Vagina (tissue), 2 donors: ENCODE measurements at places on chromosomes 16 and 17.

- no peak for DNase-seq
Measured at GRCh38 chr17:15380446-15380845, 39.0 kb upstream of the TEKT3 start.

DNA sequence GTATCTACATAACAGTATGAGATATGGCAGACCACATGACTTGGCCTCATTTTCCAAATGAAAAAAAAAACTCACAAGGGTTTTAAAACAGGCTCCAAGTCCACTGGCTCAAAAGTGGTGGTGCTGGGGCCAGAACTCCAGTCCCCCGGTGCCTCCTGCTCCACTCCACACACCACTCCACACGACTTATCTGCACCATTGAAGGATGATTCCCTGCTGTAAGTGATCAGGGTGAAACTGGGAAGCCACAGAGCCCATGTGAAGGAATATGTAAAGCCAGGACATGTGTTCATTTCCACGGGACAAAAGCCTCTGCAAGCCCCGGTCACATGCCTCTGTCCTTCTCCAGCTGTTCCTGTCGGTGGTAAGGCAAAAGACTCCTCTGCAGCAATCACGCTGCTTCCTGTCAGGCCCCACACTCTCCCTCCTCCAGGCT lies 97.2 kb downstream of the ZNF18 start:
- DNase-seq, result no peak

DNA sequence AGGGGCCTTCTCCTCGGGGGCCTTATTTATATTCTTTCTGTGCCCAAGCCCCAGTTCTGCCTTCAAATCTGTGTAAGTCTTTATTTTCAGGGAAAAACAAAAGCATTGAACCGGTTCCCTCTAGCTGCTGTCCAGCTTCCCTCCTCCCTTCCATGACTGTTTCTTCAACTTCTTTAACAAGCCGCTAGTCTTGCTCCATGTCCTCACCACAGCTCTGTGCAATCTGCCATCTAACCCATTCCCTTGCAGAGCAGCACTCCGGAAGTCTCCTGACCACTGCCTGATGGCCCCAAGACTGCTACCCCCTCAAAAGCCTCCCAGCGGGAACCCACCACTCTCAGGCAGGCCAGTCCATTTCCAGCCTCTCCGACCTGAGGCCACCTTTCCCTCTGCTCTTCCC lies 16.9 kb downstream of the EMC8 start:
- DNase-seq, result no peak

- no peak for DNase-seq
Measured at GRCh38 chr16:54792811-54793210, 137.9 kb upstream of the IRX5 start.

- no peak for DNase-seq
Measured at GRCh38 chr16:87733190-87733589, 32.6 kb downstream of the KLHDC4 start.

DNA sequence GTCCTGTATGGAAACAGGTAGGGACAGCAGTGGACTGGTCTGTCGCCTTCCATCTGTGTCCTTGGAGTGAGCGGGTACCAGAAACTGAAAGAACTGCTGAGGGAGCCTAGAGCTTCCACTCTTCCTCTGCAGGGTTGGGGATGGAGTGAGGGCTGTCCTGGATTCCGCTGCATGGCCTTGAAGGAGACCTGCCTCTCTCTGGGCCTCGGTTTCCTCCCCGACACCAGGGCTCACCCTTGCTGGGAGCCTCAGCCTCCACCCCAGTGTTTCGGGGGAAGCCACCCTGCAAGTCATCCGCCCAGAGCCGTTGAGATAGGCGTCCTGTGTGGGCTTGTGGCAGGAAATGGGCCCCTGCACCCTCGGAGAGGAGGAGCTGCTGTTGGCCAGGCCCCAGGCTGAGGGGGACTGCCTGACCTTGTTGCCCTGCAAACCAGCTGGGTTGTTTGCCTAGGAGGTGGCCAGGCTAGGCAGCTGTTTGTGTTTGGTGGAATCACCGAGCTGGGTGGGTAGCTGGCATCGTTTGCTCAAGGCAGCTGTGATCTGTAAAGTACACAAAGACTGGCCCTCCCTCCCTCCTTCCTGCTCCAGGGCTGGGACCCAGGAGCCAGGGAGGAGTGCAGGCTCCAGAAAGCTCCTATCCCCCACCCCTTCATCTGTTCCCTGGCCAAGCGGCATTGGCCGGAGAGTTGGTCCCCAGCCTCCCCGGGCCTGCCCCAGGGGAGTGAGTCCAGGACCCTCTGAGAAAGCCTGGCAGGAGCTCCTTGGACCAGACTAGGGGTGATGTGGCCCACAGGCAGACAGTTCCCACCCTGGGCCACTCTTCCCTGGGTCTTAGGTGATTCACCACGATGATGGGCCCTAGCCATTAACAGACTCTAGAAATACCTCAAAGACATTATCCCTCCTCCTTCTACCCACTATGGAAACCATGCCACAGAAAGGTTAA lies 1.3 kb downstream of the RAB37 start:
- DNase-seq, result no peak

DNA sequence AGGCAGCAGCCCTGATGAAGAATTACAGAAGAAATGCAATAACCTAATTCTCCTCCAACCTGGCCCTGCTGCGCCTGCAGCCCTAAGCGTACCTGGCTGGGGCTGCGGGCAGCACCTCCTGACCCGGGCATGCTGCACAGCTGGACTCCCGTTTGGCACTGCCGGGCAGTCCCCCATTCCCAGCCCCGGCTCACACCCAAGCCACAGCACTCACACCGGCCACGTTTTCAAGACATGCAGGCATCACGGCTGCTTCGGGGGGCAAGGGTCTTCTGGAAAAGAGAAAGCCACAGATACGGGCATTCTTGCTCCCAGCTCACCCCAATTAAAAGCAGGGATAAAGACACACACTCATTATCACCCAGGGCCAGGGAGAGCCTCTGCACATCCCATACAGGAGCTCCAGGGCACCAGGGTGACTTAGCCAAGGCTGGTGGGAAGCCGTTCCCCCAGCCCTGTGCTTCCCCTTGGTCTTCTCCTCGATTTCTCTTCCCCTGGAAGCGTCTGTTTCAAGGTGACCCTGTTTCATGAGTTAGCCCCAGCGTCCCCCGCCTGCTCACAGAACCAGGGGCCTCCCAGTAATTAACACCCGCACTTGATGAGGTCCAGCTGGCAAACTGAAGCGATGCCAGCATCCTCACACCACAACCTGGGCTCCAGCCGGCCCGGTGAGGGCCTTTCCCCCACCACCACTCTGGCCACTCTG lies 216.7 kb downstream of the C16orf78 start:
- DNase-seq, result no peak

DNA sequence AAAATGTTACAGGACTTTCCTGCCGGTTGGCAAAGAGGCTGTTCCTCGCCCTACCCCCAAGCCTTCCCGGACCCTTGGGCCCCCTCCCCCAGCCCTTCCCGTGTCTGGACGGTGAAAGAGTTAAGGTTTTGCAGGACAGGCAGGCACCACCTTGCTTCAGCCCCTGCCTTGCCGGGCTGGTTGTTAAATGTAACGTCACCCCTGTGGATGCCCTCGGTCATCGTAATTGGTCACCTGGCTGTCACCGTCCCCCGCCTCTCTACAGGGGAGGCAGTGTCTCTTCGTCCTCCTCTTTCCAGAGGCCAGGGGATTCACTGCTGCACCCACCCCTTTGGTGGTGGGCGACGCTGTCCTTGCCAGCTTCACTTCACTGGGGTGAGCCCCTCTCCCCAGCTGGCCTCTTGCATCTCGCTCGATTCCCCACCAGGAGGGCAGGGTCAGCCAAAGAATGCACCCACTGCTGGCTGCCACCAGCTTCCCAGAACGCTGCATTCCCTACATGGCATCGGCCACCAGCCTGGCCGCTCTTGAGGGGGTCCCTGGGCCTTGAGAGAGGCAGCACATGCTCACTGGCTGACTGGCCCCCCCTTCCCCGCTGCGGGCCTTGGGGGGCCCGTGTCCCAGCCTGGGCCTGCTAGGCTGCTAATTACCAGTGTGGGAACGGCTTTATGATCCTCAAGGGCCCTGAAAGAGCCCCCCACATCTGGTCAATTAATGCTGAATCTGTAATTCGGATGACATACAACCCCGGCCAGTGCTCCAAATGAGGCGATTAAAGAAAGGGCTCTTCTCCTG lies 25.2 kb upstream of the GSE1 start:
- DNase-seq, result no peak

- DNase-seq, result no peak
Measured at GRCh38 chr16:83615953-83616350, 191.8 kb upstream of the HSBP1 start.

DNA sequence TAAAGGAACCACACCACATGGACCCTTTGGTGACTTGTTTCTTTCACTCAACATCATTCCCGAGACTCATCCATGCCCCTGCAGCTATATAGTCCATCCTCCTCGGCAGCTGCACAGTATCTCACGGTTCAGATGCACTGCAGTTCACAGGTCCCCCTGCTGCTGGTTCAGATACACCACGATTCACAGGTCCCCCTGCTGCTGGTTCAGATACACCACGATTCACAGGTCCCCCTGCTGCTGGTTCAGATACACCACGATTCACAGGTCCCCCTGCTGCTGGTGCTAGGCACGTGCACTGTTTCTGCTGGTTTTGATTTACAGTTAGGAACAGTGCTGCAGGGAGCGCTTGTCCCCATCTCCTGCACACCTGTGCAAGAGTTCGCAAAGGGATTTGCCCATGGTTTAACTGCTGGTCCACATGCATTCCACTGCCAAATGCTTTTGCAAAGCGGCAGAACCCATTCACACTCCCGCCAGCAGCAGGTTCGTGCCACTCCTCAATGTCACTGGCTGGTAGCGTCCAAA lies 3.8 kb downstream of the HSDL1 start:
- no peak for DNase-seq

DNA sequence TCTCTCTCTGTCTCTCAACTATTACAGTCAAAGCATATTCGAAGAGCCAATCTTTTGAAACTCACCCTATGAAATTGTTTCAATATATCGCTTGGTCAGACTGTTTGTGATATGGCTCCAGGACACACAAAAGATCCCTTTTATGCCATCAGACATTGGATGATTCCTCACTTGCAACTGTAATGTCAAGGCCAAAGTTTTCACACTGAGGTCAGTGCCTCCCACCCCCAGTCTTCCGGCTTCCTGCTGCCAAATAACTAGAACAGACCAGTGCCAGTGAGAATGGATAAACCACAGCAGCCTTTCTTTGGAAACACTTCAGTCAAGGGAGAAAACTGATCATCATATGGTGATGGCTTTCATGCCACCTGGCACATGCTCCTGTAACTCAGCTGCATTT lies 321.9 kb upstream of the ZFHX3 start:
- peak; percentile 31 for DNase-seq

GRCh38 chr17:7515911-7516610 lies 31.9 kb downstream of the POLR2A start:
- DNase-seq, result no peak

GRCh38 chr17:79424471-79425185 lies 186.2 kb downstream of the RBFOX3 start:
- no peak for DNase-seq

DNA sequence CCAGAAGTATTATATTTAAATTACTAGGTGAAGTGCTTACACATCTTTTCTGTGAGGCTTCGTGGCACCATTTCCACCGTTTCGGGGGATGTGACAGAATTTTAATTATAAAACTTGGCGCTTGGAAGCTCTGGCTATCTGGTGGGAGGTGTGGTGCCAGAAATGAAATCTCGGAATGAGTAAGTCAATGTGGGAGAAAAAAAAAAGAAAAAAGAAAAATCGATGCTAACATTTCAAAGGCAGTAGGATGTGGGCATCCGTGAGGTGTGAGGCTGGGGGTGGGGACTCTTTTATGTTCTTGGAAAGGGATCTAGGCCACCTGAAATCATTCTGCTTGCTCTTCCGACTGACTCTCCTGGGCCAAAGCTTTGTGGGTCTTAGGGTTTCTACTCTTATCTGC lies 21.9 kb downstream of the CPPED1 start:
- DNase-seq, result no peak

DNA sequence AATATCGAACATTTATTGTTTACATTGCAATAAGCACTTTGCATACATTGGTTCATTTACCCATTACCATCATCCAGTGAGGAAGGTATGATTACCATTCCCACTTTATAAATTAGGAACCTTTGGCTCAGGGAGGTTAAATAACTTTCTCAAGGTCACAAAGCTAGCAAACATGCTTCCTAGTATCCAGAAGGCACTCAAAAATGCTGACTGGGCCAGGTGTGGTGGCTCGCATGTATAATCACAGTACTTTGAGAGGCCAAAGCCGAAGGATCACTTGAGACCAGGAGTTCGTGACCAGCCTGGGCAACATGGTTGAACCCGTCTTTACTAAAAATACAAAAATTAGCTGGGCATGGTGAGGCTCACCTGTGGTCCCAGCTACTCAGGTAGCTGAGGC lies 259.6 kb downstream of the TMEM114 start:
- peak; percentile 11 for DNase-seq

DNA sequence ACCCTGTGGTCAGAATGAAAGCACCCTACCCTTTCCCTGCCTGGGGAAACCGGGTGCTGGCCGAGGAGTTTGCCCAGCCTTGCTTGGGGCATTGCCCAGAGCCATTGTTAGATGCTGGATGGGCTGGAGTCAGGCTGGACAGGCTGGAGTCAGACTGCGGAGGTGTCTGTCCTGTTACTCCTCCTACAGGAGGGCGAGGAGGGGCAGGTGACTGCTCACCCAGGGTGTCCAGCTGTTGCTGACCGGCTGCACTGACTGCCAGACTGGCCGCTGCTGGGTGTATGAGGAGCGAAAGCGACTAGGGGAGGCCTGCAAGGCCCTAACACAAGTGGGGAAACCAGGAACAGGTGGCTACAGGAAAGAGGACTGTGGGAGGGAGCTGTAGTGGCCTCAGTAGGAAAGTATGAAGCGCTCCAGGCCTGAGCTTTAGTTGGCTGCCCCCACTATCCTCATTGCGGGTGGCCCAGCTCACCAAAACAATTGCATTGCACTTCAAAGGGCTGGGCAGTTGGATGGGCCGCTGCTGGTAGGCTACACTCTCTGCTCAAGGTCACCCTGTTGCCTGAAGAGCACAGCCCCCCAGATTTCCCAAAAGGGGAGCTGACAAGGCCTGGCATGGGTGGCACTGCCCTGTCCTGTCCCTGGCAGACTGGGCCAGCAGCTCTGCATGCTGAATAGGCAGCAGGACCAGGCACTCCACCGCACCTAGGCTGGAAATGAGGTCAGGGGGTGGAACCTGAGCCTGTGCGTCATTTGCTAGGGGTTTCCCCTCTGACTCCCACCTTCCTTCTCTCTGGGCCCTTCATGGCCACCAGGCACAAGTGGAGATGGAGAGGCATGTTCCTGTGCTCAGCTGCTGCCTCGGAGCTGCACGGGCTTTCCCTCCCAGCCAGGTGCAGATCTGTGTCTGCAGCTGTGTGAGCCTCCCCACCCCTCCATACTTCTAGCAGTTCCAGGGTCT lies 18.4 kb downstream of the LDHD start:
- peak; percentile 94 for DNase-seq

DNA sequence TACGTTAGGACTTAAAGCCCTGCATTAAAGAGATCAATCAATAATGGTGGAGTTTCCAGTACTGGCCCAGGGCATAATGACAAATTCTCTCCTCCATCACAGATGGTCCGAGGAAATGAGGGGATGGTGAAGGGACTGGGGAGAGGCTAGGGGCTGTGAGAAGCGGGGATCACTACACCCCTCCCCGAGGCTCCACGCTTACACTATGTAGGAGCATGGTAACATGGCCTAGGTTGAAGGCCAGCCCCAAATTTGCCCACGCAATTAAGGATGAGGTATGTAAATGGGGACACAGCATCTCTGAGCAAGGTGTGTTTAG lies 8.0 kb upstream of the AKTIP start:
- DNase-seq, result no peak

- no peak for DNase-seq
Measured at GRCh38 chr17:49213399-49213798, 2.9 kb downstream of the ABI3 start.

GRCh38 chr16:1309888-1310831 lies 724 bp downstream of the UBE2I start:
- no peak for DNase-seq

GRCh38 chr17:78976907-78977680 lies 2.6 kb downstream of the LGALS3BP start:
- no peak for DNase-seq
